Glutamatergic neuron (in vitro differentiated cells): ENCODE measurements at places on chromosomes 16 and 17. TPM values are rescaled to one million over a fixed set of nuclear protein-coding genes. Genes with fewer than 3 reads are reported as not detected.
A peak's percentile ranks its signal among the peaks of the same experiment; 100 is the strongest.

DNA sequence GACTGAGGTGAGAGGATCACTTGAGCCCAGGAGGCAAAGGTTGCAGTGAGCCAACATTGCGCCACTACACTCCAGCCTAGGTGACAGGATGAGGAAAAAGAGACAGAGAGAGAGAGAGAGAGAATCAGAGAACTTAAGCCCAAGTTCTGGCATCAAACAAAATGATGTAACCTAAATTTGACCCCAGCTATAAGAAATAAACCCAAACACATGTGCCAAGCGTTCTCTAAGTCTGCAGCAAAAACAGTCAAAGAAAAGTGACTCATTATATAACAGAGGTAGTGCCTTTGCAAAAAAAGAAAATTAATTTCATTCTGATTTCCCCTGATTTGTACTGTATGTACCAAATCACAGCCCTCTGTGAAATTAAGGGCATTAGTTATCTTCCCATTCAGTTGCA is 89.5 kb downstream of the CDH11 start:
- DNase-seq = no peak
- H3K27ac ChIP-seq = no peak overlapping the region
- peaks cover under 1% of the 10 kb centered on the region for H3K4me1 ChIP-seq
- no peak overlapping the region for H3K4me3 ChIP-seq
- no peaks in the 10 kb centered on the region for H3K36me3 ChIP-seq
- H3K27me3 ChIP-seq = no peaks in the 10 kb centered on the region

CFAP20 gene
- total RNA-seq = 48.6 TPM

CCL16 gene
- total RNA-seq = not detected

DNA sequence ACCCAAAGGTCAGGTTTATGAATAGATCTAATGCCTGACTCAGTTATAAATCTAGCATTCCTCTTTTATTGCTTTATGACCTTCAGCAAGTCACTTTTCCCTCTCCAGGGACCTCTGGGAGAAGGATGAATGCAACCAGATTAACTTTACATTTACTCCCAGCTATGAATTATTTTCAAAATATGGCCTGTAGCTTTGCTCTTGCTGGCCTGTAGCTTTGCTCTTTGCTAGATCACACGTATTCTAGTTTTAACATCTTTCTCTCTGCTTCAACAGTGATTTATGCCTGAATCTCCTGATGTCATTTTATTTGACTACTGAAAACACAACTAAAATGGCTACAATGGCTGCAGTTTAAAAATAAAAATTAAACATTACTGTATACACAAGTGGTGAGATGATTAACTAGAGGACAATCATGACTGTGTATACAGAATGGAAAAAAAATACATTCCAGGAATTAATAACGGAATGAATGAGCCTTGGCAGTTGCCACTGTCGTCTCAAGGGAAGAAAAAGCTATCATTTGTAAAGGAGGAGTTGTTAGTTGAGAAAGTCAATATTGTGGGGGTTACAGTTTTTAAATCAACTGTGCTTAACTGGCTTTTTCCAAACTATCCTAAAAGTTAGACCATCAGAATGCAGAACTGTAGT is 434.5 kb upstream of the GOT2 start:
- no peak for DNase-seq
- H3K36me3 ChIP-seq = peaks cover 6% of the 10 kb centered on the region
- H3K27ac ChIP-seq = no peak overlapping the region
- H3K4me1 ChIP-seq = peaks cover 12% of the 10 kb centered on the region

C16orf92 gene
- total RNA-seq = not detected

DNA sequence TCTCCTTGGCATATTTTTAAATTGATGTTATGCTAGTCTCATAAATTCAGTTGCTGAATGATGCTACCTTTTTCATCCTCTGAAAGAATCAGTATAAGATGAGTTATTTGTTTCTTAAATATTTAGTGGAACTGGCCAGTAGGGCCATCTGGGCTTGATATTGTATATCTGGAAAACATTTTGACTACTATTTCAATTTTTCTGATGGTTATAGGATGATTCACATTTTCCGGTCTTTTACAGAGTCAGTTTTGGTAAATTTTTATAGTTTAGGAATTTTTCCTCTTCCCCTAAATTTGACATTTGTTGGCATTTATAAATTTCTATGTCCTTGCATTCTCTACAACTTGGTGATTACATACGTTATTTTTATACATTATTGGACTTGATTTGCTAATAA is 296.3 kb upstream of the AXIN2 start:
- H3K4me3 ChIP-seq = no peak overlapping the region
- no peak overlapping the region for H3K27ac ChIP-seq
- H3K4me1 ChIP-seq = no peaks in the 10 kb centered on the region
- no peak for DNase-seq
- no peaks in the 10 kb centered on the region for H3K27me3 ChIP-seq
- H3K36me3 ChIP-seq = no peaks in the 10 kb centered on the region

- no peak overlapping the region for H3K4me3 ChIP-seq
- H3K4me1 ChIP-seq = peaks cover 18% of the 10 kb centered on the region
- H3K36me3 ChIP-seq = no peaks in the 10 kb centered on the region
- no peak overlapping the region for H3K27ac ChIP-seq
These were observed 695 bp upstream of the TMEM204 start for GRCh38 chr16:1532771-1533170.

TP53TG3B gene
- total RNA-seq = not detected

- no peaks in the 10 kb centered on the region for H3K36me3 ChIP-seq
- no peak for DNase-seq
- H3K27me3 ChIP-seq = peaks cover 7% of the 10 kb centered on the region
- peaks cover 5% of the 10 kb centered on the region for H3K4me1 ChIP-seq
These were observed 87.3 kb downstream of the YPEL2 start for GRCh38 chr17:59418732-59419166.

LGALS9B gene
- not detected for total RNA-seq

GRCh38 chr17:17824783-17825614 is 11.8 kb downstream of the SREBF1 start:
- H3K27me3 ChIP-seq = peaks cover 16% of the 10 kb centered on the region
- peaks cover 44% of the 10 kb centered on the region for H3K4me1 ChIP-seq

ADAP2 gene
- 0.51 TPM for total RNA-seq

DNA sequence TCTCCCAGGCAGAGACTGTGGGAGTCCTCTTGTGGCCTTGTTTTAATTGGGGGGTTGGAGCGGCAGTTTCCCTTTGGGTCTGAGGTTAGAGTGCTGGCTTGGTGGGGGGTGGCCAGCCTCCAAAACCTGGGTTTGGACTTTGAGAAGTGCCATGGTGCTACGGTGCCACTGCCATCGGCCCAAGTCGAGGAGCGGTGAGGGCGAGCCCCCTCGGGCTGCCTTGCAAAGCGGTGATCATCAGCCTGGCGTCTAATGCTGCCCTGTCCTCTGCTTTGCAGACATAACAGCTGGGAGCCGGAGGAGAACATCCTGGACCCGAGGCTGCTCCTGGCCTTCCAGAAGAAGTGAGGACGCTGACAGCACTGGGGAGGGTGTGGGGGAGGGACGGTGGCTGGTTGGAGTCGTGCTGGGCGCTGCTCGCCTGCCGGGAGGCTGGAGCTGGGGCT is 1.2 kb downstream of the CBX2 start:
- peaks cover 32% of the 10 kb centered on the region for H3K4me1 ChIP-seq
- peak overlapping the region; percentile 96 for H3K4me3 ChIP-seq
- peaks cover 9% of the 10 kb centered on the region for H3K36me3 ChIP-seq
- peaks cover 18% of the 10 kb centered on the region for H3K27me3 ChIP-seq
- DNase-seq = peak; percentile 55

DNA sequence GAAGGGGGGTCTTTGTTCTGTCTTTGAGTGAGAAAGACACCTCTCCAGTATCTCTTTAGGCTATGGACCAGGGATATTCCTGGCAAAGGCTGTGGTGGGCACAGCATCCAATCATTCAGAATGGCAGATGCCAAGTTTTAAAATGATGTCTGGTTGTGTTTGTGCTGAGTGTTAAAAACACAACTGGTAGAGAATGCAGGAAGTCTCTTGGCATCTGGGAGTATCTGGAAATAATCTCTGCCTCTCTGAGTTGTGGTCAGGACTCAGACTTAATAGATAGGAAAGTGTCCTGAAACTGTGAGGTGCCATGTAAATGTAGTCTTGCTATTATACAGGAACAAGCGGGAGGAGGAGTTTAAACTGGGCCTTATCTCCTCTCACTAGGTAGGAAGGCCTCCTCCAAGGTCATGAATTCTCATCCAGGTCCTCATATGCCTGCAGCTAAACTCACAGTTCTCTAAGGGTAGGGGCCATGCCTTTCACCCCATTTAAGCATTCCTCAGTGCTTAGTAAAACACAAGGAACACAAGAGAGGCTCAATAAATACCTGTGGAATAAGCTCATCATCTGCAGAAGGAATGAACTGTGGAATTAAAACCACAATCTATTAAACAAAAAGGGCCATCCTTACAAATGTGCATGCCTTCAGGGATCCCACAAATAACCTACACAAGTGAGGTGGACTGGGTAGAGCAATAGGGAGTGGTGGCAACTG is 317.6 kb downstream of the CBLN1 start:
- H3K27me3 ChIP-seq = no peaks in the 10 kb centered on the region
- H3K4me1 ChIP-seq = no peaks in the 10 kb centered on the region
- no peak overlapping the region for H3K4me3 ChIP-seq
- no peak overlapping the region for H3K27ac ChIP-seq
- DNase-seq = no peak

PLCD3 gene
- total RNA-seq = 6.2 TPM

KRT31 gene
- total RNA-seq = not detected

GRCh38 chr17:51948128-51948527 is 210.4 kb downstream of the CA10 start:
- H3K36me3 ChIP-seq = no peaks in the 10 kb centered on the region
- peaks cover 7% of the 10 kb centered on the region for H3K4me1 ChIP-seq
- H3K27ac ChIP-seq = no peak overlapping the region
- DNase-seq = no peak
- H3K4me3 ChIP-seq = no peak overlapping the region

GRCh38 chr16:55543472-55543871 is 23.0 kb upstream of the CAPNS2 start:
- H3K36me3 ChIP-seq = no peaks in the 10 kb centered on the region
- H3K4me3 ChIP-seq = no peak overlapping the region
- H3K27ac ChIP-seq = no peak overlapping the region
- H3K27me3 ChIP-seq = no peaks in the 10 kb centered on the region

GRCh38 chr17:39671651-39672521 is 3.6 kb downstream of the PNMT start:
- no peaks in the 10 kb centered on the region for H3K36me3 ChIP-seq
- peak; percentile 69 for DNase-seq
- H3K4me3 ChIP-seq = no peak overlapping the region
- no peak overlapping the region for H3K27ac ChIP-seq
- H3K4me1 ChIP-seq = no peaks in the 10 kb centered on the region

DNA sequence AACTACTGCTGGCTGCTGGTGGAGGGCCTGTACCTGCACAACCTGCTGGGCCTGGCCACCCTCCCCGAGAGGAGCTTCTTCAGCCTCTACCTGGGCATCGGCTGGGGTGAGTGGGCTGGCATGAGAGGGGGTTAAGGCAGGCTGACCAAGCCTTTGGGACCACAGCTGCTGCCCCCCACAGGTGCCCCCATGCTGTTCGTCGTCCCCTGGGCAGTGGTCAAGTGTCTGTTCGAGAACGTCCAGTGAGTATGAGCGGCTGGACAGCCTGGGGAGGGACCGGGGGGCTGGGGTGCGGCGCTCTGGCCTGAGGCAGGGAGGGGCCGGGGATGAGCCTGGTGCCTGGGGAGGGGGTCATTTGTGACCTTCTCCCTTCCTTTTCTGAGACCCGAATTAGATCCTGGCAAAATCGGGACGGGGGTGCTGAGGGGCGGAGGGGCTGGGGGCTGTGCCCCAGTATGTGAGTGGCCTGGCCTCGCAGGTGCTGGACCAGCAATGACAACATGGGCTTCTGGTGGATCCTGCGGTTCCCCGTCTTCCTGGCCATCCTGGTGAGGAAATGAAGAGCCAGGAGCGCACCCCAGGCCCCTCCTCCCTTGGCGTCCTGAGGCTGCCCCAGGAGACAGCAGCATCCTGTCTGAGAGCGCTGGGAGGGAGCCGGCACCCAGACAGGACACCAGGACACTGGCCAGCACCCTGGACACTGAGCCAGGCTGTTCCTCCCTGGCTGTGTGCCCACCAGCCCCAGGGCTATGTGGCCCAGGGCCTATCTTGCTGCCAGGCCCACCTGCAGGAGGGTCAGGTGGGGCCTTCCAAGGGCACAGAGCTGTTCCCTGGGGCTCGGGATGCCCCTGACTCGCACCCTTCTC is 8.0 kb downstream of the GCGR start:
- H3K27me3 ChIP-seq = peaks cover 13% of the 10 kb centered on the region
- DNase-seq = no peak
- peaks cover 7% of the 10 kb centered on the region for H3K4me1 ChIP-seq
- H3K4me3 ChIP-seq = no peak overlapping the region

DNA sequence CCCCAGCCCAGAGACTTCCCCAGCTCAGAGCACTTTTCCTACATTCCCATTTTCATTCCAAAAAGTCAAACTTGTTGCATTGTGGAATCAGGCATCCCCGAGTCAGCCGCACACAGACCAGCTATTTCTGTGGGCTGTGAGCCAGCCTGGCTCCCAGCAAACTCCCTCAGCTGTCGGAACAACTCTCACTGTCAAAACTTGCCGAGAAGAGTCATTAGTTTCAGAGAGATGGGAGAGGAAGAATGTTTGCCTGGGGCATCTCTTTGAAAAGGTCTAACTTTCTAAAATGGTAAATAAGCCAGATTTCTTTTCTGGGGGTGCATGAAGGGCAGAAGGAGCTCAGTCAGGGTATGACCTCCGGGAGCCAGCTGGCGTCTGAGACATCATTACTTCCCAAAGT is 280.0 kb downstream of the TMEM114 start:
- H3K27ac ChIP-seq = no peak overlapping the region
- H3K36me3 ChIP-seq = no peaks in the 10 kb centered on the region
- H3K4me3 ChIP-seq = no peak overlapping the region
- DNase-seq = no peak
- H3K4me1 ChIP-seq = no peaks in the 10 kb centered on the region

GPR179 gene
- total RNA-seq = 0.07 TPM

CCDC92B gene
- 19.0 TPM for total RNA-seq

DNA sequence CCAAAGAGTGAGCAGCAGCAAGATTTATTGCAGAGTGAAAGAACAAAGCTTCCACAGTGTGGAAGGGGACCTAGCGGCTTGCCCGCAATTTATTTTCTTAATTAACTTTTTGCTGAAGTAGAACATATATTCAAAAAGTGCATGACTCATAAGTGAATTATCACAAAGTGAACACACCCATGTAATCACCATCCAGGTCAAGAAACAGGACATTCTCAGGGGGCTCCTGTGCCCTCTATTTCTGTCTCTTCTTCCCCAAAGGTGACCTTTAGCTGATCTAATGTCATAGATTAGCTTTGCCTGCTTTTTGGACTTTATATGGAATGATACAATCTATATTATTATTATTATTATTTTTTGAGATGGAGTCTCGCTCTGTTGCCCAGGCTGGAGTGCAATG is 19.9 kb downstream of the ERAL1 start:
- DNase-seq = no peak
- peaks cover 2% of the 10 kb centered on the region for H3K4me1 ChIP-seq
- no peak overlapping the region for H3K4me3 ChIP-seq
